Stimulated activated CD4-positive, alpha-beta T cell treated with anti-CD3 and anti-CD28 coated beads, Interleukin-1b, Interleukin-23, amount 100 ng/mL, for 24 hours (primary cell): ENCODE measurements at places on chromosomes 6 and 20.

DNA sequence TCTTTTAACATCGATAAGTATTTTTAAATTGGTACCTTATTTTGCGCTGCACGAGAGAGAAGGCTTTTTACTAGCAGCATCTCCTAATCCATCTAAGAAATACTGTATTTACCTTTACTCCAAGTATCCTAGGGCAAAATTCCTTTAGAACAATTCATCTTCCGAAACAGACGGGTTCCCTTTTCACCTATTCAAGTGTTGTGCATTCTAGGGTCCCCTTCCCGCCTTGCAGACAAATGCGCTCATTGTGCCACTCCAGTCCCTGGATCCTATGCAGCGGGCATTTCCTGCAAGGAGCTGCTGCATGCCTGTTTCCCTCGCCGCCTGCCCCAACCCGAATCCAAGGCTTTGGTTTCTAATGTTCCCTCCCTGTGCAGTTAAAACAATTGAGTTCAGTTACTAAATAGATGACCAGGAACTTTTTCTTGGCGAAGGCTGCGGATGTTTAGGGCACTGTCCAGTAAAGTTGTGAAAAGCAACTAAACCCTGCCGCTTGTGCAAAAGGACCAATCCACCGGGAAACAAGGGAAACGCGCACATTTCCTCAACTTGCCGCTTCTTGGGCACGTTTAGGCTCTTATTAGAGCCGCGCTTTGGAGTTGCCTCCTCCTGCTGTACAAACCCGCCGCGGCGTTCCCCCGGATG is 556 bp upstream of the SCAF8 start:
- DNase-seq: no peak

- DNase-seq: no peak
These were observed 11.4 kb upstream of the PBOV1 start for GRCh38 chr6:138229663-138230179.

DNA sequence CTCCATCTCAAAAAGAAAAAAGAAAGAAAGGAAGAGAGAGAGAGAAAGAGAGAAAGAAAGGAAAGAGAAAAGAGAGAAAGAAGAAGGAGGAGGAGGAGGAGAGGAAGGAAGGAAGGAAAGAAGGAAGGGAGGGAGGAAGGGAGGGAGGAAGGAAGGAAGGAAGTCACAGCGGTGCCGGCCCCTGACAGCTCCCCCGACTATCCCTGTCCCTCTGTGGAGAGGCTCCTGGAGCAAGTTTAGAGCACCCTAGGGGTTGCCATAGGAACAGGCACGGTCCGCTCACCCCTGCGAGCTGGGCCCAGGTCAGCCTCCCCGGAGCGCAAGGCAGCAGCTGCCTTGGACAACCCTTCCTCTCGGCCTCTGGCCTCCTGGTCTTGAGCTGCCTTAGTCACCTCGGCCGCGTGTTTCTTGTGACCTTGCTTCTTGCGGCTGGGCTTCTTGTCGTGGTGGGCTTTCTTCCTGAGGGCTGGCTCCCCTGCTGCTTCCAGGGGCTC is 6.8 kb downstream of the BNIP5 start:
- no peak for DNase-seq

GRCh38 chr6:133888929-133889556 is at the start of gene TCF21:
Gene TCF21 (plus strand): TSS chr6:133889113. CDS start chr6:133889398, 285 bp downstream.
- DNase-seq: no peak

DNA sequence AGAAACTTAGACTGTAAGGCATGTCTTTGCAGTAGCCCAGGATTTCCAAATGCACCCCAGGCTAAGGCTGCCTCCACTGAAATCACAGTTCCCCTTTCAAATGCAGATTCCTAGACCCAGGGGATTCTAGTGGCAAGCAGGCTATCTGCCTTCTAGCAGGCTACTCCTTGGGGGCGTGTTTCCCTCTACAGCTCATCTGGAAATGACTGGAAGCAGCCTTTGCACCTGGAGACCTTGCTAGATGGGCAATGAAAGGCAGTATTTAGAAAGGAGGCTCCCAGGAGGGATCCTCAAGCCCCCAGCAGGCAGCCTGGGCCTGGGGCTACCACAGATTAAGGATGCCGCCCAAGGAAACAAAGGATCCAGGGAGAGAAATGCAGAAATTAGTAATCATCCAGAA is 26.0 kb upstream of the SYNDIG1 start:
- DNase-seq: no peak

DNA sequence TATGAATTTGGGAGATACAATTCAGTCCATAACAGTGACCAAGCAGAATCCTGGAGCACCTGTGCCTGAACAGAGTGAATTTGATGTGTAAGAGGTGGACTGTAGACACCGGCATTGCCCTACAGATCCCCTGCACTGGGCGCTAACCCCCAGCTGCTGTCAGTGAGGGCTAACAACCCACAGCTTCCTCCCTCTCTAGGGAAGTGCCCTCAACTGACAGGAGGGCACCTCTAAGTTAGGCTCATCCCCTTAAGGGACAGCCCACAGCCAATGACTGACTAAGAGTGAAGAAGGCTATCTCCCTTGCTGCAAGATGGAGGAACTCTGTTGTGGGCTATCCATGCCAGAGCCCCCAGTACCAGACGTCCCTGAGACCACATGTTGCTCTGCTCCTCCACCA is 15.3 kb upstream of the BPIFB1 start:
- DNase-seq: no peak

GRCh38 chr6:132877003-132877402 is 62.6 kb downstream of the RPS12 start:
- no peak for DNase-seq

DNA sequence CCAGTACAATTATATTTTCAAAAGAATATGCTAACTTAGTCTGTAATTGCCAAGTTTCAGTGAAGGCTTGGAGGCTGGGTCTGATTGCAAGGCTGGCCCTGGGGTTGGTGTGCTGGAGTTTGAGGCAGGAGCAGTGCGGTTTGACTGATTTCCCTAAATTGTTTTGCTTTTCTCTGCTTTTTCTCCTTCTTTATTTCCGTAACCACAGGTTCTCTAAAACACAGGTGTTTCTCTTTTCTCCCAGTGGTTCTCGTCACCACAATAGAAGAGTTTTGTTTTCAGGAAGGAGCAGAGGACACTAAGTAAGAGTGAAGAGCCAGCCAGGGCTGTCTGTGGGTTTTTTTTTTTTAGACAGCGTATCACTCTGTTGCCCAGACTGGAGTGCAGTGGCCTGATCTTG is 8.2 kb upstream of the SNX9 start:
- no peak for DNase-seq

GRCh38 chr6:53273370-53273769 is 75.4 kb downstream of the ELOVL5 start:
- no peak for DNase-seq

DNA sequence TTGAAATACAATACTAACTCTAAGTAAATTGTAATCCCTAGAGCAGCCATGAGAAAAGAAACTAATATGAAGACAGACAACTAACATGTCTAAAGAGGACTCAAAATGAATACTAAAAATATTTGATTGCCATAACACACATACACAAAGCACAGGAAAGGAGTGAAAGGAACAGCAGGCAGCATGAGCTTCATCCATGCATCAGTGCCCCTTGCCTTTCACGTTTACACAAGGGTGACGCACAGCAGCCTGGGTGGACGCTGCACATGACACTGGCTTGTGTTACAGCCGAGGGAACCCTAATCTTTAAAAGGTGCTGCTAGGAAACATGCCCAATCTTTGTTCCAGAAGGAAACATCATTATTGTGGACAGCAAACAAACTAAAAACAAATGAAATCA is 123.5 kb downstream of the MAN1A1 start:
- DNase-seq: no peak

DNA sequence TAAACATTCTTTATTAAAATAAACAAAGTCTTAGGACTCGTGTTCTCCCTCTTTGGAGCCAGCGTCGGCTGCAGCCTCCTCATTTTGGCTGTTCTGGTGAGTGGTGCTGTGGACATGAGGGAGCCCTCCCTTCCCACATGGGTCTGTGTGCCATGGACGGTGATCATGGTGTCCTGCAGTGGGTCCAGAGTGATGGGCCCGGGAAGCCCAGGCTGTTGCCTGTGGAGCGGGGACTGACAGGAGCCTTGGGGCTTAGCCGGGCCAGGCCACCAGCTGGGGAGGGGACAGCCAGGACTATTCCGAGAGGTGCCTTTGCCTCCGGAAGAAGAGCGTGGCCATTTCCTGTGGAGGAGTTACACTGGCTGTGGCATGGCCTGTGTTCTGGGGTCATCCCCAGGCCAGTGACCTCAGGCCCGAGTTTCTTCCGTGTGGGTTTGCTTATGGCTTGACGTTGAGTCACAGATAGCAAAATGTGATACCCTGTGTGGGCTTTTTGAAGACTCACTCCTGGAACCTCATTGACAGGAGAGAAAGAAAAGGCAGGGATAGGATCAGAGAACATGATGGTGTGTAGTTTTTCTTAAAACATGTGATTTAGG is 153.4 kb downstream of the DTNBP1 start:
- no peak for DNase-seq

DNA sequence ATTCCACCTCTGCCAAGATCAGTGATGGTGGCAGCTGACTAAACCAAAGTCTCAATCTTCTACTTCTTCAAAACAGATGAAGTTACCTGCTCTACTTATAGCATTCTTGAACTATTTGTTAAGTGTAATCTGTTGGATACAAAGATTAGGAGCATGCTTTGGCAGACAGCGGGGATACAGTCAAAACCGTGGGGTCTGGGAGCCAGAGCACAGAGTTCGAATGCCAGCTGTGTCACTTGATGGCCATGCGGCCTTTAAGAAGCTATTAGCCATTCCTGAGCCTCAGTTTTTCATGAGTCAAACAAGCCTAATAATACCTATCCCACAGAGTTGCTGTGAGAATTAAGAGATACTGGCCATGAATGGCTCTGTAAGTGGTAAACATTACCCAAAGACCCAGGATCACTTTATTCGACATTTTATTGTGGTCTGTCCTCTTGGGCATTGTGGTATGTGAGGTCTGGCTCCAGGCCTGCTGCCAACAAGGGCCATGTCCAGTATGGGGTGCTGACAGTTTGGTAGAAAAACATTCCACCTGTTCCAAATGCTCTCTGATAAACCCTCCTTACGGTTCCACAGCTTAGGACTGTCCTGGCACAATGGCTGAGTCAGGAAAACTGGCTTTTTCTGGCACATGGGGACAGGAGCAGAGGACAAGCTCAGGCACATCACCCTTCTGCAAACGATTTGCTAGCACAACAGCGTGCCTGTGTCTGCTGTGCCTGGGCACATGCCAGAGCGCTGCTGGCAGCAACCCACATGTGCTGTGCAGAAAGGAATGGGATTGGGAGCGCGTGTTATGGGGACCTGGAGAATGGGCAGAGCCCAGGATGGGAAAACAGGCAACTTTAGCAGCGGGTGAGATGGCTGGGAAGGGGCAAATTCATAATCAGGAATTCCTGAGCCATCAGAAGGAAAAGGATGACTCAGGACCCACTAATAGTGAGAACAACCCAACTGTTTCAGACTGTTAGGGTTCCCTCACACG is 15.7 kb upstream of the FAM83C start:
- no peak for DNase-seq

DNA sequence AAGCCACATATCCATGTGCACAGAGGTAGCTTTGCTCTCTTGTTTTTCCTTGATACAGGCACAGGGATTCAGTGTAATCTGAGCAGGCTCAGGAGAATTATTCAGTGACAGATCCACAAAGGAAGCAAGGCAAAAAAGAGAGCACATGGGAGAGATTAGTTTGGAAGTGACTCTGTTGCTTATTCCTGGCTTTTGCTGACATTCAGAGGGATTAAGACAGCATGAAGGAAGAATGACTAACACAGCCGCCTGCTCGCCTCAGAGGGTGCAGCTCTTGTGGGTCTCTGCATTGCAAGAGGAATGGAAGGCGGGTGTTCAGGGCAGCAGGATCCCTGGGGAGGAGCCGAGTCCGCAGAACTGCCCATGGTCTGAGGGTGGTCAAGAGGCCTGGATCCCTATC is 203.4 kb upstream of the KCNQ5 start:
- DNase-seq: no peak

DNA sequence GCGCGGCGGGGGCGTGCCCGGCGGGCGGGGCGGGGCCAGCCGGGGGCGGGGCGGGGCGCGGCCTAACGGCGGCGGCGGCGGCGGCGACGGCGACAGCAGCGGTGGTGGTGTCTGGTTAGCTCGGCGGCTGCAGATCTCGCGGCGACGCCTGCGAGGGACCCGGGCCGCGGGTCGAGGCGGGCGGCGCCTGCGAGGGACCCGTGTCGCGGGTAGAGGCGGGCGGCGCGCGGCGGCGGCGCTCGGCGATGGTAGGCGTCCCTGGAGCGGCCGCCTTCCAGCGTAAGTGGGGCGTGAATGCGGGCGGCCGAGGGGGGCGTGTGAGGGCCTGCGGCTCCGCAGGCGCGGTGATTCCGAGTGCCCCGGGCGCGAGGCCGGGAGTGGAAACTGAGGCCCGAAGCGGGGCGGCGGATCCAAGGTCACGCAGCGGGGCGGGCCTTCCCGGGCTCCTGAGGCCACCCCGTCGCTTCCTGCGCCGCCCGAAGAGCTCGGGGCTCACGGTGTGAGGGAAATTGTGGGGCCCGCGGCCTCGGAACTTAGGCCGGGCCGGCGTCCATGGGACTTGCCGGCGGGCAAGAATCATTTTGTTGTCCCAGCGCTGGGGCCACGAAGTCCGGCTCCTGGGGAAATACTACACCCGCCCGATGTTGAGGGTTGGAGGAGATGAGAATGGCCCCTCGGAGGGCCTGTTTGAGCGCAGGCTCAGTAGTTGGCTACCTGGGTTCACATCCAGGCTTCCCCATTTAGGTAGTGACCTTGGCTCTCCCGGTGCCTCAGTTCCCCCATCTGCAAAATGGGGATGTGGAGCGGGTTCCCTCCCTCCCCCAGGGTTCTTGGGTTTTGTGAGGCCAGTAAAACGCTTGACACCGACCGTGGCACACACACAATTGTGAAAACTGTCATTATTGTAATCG is at the start of gene CBFA2T2:
CBFA2T2 (plus strand) TSS at position 74 of the 911 bp plus-strand sequence; CDS start at position 246, 172 bp downstream.
- no peak for DNase-seq

- DNase-seq: no peak
These were observed 41.8 kb upstream of the BMP6 start for GRCh38 chr6:7684076-7684475.

- no peak for DNase-seq
These were observed 53.2 kb downstream of the PHACTR3 start for GRCh38 chr20:59657459-59658046.

GRCh38 chr6:113182370-113183141 is 674.6 kb upstream of the MARCKS start:
- DNase-seq: no peak

- no peak for DNase-seq
These were observed 181.1 kb downstream of the GRM1 start for GRCh38 chr6:146209942-146210341.
